ENCODE measurements at places on chromosomes 2 and 18.

GRCh38 chr2:202721621-202722020 lies 86.9 kb downstream of the FAM117B start:
- no peak for DNase-seq

DNA sequence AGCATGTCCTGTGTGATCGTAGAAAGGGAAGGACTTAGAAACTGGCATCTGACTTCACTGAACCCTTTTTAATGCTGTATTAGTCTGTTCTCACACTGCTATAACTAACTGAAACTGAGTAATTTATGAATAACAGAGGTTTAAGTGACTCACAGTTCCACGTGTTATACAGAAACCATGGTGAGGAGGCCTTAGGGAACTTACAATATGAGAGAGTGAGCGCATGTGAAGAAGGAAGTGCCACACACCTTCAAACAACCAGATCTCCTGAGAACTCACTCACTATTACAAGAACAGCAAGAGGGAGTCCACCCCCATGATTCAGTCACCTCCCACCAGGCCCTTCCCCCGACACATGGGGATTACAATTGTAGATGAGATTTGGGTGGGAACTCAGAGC lies 811.3 kb downstream of the CPS1 start:
- no peak for DNase-seq

DNA sequence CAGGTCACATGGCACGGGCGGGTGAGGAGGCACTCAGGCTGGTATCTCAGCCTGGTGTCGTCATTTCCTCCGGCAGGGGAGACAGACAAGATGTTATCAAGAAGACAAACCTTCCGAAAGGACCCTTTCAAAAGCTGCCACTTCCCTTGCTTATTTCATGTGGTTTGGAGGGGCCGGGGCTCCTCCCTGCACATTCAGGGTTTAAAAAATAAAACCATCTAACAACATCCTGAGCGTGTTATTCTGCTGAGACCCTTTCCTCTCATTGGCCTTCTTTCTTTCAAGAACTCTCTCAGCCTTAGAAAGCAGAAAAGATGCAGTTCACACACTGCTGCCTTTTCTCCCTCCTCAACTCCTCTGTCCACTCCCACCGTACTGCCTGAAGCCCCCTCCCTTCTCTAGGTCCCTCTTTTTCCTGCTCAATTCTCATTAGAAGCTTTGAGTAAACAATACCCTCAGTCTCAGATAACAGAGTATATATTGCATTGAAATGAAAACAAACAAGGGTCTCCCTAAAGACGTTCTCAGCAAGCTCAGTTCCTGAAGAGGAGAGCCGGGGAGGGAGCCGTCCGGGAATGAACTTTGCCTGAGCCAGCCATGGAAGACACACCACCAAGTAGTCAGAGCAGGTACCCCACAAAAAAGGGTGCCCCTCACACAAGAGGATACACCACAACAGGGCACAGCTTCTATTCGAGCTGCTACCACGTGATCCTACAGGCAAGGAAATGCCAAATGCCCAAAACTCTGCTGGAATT lies 9.7 kb downstream of the SMAD7 start:
- DNase-seq, result no peak

- no peak for DNase-seq
Observed at GRCh38 chr2:98180456-98180855, 93.5 kb downstream of the VWA3B start.

DNA sequence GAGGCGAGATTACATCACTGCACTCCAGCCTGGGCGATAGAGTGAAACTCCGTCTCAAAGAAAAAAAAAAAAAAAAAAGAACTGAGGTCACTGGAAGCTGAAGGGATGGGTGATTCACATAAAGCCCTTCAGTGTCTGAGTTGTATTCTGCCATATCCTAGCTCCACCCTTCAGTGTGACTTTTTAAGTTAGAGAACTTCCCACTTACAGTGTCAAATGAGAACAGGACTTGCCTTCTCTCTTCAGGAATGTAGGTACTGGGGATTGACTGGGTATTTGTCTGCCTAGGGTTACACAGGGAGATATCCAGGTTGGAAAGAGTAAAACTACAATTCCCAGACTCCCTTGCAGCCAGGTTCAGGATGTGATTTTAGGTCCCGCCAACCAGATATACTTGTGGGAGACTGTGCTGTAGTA lies 37.9 kb downstream of the EHD3 start:
- DNase-seq, result no peak

DNA sequence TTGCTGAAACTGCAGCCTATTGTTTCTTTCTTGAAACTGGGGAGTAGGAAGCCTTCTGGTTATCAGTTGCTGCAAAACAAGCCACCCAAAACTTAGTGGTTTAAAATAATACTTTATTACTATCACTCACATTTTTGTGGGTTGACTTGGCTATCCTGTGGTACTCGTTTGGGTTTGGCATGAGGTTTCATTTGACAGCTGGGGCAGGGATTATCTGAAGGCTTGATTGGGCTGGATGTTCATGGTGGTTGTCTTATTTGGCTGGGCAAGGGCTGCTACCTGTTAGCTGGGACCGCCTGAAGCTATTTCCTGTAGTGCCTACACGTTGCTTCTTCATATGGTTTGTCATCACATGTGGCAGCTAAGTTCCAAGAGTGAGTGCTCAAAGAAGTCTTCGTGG lies 122.3 kb downstream of the PLCL1 start:
- no peak for DNase-seq

- DNase-seq, result no peak
Observed at GRCh38 chr2:152097801-152098495, 896 bp downstream of the CACNB4 start.

DNA sequence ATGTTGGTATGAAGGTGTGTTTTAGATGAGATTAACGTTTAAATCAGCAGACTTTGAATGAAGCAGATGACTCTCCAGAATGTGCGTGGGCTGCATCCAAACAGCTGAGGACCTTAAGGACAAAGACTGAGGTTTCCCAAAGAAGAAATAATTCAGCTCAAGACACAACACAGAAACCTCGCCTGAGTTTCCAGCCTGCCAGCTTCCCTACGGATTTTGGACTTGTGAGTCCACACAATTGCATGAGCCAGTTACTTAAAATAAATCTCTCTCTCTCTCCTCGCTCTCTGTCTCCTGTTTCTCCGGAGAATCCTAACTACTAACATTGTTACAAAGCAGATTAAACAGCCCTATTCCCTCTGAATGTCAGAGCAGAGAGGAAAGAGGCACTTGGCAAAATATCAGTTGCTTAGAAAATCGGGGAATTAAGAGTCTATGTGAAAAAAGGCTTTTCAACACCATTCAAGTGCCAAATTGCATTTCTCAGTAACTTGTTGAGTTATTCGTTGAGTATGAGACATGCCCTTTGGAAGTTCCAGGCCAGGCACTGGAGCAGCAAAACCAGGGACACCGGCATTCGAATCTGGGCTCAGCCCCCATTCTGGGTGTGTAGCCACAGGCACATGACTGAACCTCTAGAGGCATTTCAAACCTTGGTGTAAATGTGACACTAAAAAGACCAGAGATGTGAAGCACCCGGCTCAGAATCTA lies 174.6 kb upstream of the PID1 start:
- no peak for DNase-seq
